Lung (tissue), 17 donors: ENCODE measurements at places on chromosomes 12 and 14. TPM values are rescaled to one million over a fixed set of nuclear protein-coding genes. Genes with fewer than 3 reads are reported as not detected.

DNA sequence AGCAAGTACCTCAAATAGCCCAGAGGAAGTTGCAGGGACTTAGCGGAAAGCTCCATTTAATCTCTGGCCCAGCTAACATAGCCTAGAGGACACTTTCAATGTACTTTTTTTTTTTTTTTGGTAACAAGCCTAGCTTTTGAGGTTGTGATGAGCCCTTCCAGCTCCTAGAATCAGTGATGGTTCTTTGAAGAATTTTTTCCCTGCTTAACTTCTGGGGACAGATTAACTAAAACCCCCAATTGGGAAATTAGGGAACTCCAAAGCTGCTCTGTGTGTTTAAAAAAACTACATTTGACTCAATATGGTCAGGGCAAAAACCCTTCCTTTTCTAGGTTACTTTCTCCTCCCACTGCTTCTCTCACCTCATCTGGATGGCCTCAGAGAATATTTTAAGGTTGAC lies 23.9 kb upstream of the ITGA5 start:
- no peak for DNase-seq

DNA sequence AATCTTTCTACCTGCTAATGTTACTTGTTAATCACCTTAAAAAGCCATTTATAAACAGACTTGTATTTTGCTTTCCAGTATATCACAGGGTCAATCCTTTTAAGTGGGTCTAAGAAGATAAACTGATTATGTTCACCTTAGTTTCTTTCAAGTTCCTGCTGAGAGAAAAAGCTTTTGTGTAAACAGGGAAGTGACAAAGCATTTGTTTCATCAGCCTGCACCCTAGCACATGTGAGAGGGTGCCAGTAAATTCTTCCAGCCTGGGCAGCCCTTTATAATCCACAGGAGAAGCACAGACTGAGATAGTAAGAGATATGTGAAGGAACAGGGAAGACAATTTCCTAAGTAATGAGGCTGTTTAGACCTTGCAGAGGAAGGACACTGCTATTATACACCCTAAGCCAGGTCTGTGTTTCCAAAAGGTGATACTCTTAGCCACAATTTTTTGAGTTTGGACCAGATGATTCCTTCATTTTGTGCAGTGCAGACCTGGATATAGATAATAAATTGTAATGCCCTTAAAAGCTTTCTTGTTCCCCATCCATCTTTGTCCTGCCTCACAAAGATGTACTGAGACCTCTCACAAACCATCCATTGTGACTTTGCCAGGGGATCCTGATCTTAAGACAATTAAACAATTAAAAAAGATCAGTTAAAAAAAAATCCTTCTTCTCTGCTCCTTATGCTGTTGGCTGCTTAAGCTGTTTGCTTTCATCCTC lies 150.7 kb downstream of the KTN1 start:
- DNase-seq = no peak

Gene CLEC6A
- 1.1 TPM for total RNA-seq

Gene STRAP
- total RNA-seq = 53.8 TPM
